ENCODE measurements at places on chromosomes 7 and 10. TPM values are rescaled to one million over a fixed set of nuclear protein-coding genes. Genes with fewer than 3 reads are reported as not detected.

The TLX1 gene
- not detected for total RNA-seq

The CCDC146 gene
- total RNA-seq: 2.1 TPM

The NACAD gene
- 1.7 TPM for total RNA-seq

The ZNF12 gene
- 11.1 TPM for total RNA-seq

The BICC1 gene
- 74.9 TPM for total RNA-seq

The FZD8 gene
- total RNA-seq: 6.0 TPM

The ZNF746 gene
- total RNA-seq: 9.2 TPM

The ADCYAP1R1 gene
- total RNA-seq: not detected

The CPA5 gene
- under 0.01 TPM for total RNA-seq

The ZPBP gene
- not detected for total RNA-seq

The FFAR4 gene
- total RNA-seq: not detected

The CELF2 gene
- total RNA-seq: 4.4 TPM

The AGR3 gene
- total RNA-seq: not detected

The C10orf143 gene
- total RNA-seq: 1.0 TPM

The NFE2L3 gene
- 0.63 TPM for total RNA-seq

The EIF5AL1 gene
- 0.09 TPM for total RNA-seq

The GPR15LG gene
- not detected for total RNA-seq

The NUTM2A gene
- 0.34 TPM for total RNA-seq

The ITPRID1 gene
- total RNA-seq: not detected

The GPR85 gene
- 1.9 TPM for total RNA-seq

The PCLO gene
- under 0.01 TPM for total RNA-seq

The UPK3BL1 gene
- total RNA-seq: 9.3 TPM

The TMEM130 gene
- 1.3 TPM for total RNA-seq

The PTF1A gene
- not detected for total RNA-seq

The C10orf67 gene
- not detected for total RNA-seq

The ZNF727 gene
- total RNA-seq: not detected

The IFIT2 gene
- total RNA-seq: 9.1 TPM

The INSYN2A gene
- total RNA-seq: 7.7 TPM

The CRPPA gene
- 0.60 TPM for total RNA-seq

The KCNH2 gene
- 0.17 TPM for total RNA-seq

The CYP3A5 gene
- total RNA-seq: 3.1 TPM

The VSIR gene
- total RNA-seq: 19.2 TPM

The ETV1 gene
- 28.7 TPM for total RNA-seq

The NEBL gene
- 0.16 TPM for total RNA-seq

The EPHA1 gene
- 0.09 TPM for total RNA-seq

The LRRC18 gene
- total RNA-seq: not detected

The UNCX gene
- total RNA-seq: not detected

The AFAP1L2 gene
- 0.26 TPM for total RNA-seq

The NEUROD6 gene
- total RNA-seq: not detected

The GPR26 gene
- not detected for total RNA-seq

The COL1A2 gene
- 4,873 TPM for total RNA-seq

The TMEM168 gene
- 20.0 TPM for total RNA-seq

The ANKRD22 gene
- under 0.01 TPM for total RNA-seq

The CUZD1 gene
- 0.47 TPM for total RNA-seq

The C10orf90 gene
- total RNA-seq: not detected

The SERPINE1 gene
- total RNA-seq: 37.9 TPM

The ACSL5 gene
- total RNA-seq: 3.3 TPM

The GPC2 gene
- 1.5 TPM for total RNA-seq

The FRA10AC1 gene
- total RNA-seq: 6.1 TPM

The PI4K2A gene
- 14.0 TPM for total RNA-seq
